ENCODE measurements at places on chromosomes 5 and 9.

DNA sequence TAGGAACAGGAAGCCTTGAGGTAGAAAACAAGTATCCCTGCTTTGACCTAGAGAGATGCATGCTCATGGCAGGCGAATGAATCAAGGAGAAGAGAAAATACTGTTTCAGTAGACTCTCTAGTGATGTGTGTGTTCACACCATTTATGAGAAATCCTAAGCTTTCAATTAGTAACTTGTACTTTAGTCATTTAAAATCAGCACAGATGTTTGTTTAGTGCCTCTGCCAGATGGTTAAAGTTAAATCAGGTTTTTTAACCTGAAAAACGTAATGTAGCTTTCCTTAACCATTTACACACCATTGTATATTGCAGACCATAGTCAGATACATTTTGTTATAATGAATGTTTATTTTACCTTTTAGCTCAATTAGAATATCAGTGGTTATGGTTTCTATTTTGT is 5.0 kb downstream of the TJP2 start:
- DNase-seq = no peak

- peak; percentile 53 for DNase-seq
Observed at GRCh38 chr9:83981126-83981871, 694 bp downstream of the RMI1 start.

DNA sequence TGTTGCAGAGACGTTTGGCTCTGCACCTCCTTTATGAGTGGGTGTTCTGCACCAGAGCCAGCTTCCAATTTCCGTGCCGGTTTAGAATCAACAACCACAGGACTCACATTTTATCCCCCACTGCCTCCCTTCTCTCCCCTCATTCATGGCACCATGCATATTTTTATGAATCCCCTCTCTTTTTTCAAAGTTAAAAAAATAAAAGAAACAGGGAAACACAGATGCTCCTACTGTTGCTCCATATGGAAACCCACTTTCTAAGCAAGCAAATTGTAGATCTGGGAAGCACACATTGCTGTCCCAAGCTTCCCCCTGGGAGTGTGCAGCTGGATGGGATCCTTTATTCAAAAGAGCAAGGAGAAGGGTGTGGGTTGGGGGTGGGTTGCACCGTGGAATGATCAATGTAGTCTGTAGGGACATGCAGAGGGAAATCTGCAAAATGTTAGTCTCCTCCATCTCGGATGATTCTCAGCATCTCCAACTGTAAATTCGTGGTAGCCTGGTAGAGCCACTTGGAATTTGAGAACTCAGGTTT is 410.0 kb upstream of the ADAMTSL1 start:
- DNase-seq = no peak

DNA sequence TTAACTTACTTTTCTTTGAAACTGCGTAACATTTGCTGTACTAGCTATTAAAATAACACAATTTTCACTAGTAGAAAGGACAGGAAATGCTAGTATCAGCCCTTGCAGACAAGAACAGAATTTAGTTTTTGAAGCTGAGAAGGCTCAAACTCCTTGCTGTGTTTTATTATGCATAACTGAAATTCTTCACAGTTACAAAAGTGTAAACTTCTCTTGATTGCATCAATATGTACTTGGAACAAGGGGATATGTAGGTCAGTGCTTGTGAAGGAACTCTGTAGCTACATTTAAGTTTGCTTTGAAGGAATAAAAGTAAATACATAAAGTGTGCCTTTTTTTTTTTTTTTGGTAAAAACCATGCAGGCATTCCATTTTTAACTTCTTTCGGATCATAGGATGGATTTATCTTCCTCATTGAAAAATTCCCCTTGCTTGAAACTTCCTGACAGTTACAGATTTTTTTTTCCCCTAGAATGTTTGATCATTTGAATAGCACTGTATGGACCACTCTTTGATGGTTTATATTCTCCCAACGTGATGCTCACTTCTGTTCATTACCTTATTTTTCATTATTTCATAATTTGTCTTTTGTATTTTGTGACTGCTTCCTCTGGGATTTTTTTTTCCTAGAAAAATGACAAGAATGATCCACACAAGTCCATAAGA is 94.9 kb upstream of the DAB2 start:
- DNase-seq = no peak

DNA sequence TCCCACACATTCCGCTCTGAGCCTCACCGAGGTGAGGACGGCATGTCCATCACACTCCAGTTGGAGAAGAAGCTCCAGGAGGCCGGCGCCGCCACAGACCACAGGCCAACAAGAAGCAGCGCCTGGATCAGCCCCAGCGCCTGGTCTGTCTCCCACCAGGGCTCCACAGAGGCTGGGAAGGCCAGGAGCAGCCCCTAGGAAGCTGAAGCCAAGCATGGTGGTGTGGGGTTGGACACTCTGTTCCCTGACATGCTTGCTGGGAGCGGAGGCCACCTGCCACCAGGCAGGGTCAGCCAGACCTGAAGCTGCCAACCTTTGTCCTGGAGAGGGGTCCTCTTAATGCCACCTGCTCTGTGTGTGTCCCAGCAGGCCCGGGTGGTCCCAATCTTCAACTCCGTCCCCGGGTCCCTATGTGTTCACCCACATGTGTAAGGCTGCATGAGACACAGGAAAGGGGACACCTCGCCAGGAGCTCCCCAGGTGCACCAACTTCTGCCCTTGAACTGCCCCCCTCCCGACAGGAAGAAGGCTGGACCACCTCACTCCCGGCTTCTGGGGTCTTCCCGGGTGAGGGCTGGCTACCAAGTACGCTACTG is 140.1 kb upstream of the PPP1R26 start:
- no peak for DNase-seq

GRCh38 chr5:62737766-62738165 is 159.1 kb downstream of the LRRC70 start:
- DNase-seq = no peak

Measured in neural progenitor cell (in vitro differentiated cells).